ENCODE measurements at places on chromosomes 12 and 14.

- no peak overlapping the region for H3K4me3 ChIP-seq
- no peak for DNase-seq
- H3K27me3 ChIP-seq, result no peaks in the 10 kb centered on the region
These were observed 267.7 kb upstream of the G2E3 start for GRCh38 chr14:30291216-30291615.

DNA sequence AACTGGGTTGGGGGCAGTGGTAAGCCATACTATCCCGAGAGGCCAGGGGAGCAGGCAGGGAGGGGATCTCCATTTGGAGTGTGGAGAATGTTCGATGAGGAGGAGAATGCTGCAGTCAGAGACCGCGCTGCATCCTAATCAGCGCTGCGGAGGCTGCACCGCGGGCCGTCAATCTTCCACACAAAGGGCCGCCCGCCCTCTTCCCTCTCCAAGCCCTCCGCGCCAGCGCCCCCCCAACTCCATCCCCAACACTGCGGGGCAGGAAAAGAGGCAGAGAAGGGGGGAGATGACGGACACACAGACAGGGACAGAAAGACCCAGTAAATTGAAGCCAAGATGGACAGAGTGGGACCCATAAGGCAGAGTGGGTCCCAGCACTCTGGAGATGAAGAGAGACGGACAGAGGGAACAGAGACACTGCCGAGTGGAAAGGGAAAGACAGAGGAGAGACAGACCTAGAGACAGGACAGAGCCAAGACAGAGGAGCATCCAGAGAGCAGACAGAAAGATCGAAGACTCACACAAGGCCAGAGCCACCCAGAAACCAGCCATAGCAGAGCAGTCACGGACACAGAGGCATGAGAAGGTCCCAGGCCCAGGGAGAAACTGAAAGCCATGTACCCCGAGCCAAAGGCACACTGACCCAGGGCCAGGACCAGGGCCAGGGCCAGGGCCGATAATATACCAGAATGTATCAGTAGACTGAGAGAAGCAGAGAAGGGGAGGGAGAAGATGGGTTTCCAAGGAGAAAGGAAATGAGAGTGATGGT lies 3.5 kb downstream of the CISTR start:
- no peak overlapping the region for H3K4me3 ChIP-seq
- H3K27ac ChIP-seq, result no peak overlapping the region
- no peaks in the 10 kb centered on the region for H3K36me3 ChIP-seq
- peaks cover 18% of the 10 kb centered on the region for H3K4me1 ChIP-seq
- peaks cover 28% of the 10 kb centered on the region for H3K27me3 ChIP-seq
- no peak for DNase-seq

- H3K27ac ChIP-seq, result no peak overlapping the region
- DNase-seq, result no peak
- no peaks in the 10 kb centered on the region for H3K27me3 ChIP-seq
- H3K4me3 ChIP-seq, result no peak overlapping the region
- no peaks in the 10 kb centered on the region for H3K36me3 ChIP-seq
- H3K4me1 ChIP-seq, result peaks cover 14% of the 10 kb centered on the region
These were observed 31.1 kb downstream of the CCDC198 start for GRCh38 chr14:57462551-57462950.

- no peak for DNase-seq
- H3K27ac ChIP-seq, result peak overlapping the region; percentile 92
- H3K27me3 ChIP-seq, result no peaks in the 10 kb centered on the region
- H3K4me1 ChIP-seq, result peaks cover 25% of the 10 kb centered on the region
These were observed 1.2 kb downstream of the PITPNM2 start for GRCh38 chr12:123149501-123150274.

- no peak overlapping the region for H3K4me3 ChIP-seq
- no peaks in the 10 kb centered on the region for H3K36me3 ChIP-seq
- no peak for DNase-seq
- H3K27me3 ChIP-seq, result peaks cover 44% of the 10 kb centered on the region
These were observed 16.1 kb upstream of the CCDC85C start for GRCh38 chr14:99619835-99620834.

DNA sequence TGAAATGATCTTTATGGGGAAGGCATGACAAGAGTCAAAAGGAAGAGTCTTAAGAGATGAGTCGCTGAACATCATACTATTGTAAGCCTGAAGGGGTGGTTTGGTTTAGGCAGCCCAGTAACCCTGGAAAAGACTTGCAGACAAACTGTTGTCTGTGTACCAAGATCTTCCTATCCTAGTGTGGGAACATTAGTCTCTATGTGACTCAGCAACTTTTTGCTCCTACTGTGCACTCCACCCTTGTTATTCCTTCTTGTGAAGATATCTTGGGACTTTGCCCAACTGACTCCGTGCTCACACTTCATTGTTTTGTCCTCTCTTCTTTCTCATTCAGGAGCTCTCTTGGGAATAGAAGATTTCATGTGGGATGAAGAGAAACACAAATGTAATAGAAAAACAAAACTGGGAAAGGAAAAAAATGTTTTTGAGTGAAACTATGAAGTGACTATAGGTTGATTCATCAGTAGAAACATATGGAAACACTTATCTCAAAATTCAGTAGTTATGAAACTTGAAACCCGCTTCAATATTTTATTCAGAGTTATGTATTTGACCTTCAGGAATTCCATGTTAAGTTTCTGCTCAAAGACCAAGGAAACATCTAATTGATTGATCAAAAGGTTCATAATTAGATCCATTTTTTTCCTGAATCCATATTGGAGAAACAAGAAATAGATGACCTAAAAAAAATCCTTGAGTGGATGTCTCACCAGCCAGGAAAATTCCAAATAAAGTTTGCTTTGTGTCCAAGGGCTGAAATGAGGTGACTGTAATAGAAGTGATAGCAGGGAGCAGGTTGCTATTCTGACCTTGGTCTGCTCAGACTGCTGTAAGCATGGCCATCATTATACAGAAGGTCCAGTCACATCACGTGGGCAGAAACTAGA lies 67.2 kb downstream of the BTG1 start:
- DNase-seq, result no peak
- no peak overlapping the region for H3K27ac ChIP-seq
- H3K4me3 ChIP-seq, result no peak overlapping the region
- peaks cover 58% of the 10 kb centered on the region for H3K4me1 ChIP-seq
- no peaks in the 10 kb centered on the region for H3K27me3 ChIP-seq
- no peaks in the 10 kb centered on the region for H3K36me3 ChIP-seq

GRCh38 chr14:91062600-91062999 lies 2.2 kb upstream of the RPS6KA5 start:
- no peak for DNase-seq
- no peak overlapping the region for H3K4me3 ChIP-seq

- H3K27ac ChIP-seq, result no peak overlapping the region
- no peak for DNase-seq
- no peaks in the 10 kb centered on the region for H3K27me3 ChIP-seq
- H3K4me3 ChIP-seq, result peak overlapping the region; percentile 68
- H3K4me1 ChIP-seq, result peaks cover 38% of the 10 kb centered on the region
- no peaks in the 10 kb centered on the region for H3K36me3 ChIP-seq
These were observed 4.2 kb upstream of the KLC1 start for GRCh38 chr14:103624860-103625259.

DNA sequence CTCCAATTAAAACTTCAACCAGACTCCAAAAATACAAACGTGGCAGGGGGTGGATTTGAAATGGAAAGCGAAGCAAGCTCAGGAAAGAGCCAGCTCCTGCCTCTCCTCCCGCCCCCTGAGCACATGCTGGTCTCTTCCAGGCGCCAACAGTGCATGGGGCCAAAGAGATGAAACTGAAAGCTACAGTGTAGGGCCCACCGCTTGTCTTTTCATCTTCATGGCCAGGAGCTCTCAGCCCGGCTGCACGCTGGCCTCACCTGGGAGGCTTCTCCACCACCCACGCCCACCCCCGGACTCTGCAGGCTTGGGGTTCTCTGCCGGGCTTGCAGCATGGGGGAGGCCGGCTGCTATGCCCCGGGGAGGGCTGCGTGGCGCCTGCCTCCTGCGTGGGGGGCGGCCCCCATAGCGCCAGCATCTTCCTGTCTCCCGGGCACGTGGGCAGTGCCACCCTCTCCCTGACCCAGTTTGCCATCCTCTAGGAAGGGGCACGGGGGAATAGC lies 2.0 kb downstream of the RIMBP2 start:
- no peak for DNase-seq
- H3K27ac ChIP-seq, result no peak overlapping the region
- H3K36me3 ChIP-seq, result no peaks in the 10 kb centered on the region
- peaks cover 68% of the 10 kb centered on the region for H3K27me3 ChIP-seq

GRCh38 chr14:76640923-76641395 lies 120.3 kb upstream of the VASH1 start:
- no peak overlapping the region for H3K27ac ChIP-seq
- no peaks in the 10 kb centered on the region for H3K4me1 ChIP-seq
- DNase-seq, result no peak
- no peaks in the 10 kb centered on the region for H3K36me3 ChIP-seq
- no peak overlapping the region for H3K4me3 ChIP-seq

GRCh38 chr14:49977126-49977841 lies 84.4 kb downstream of the ARF6 start:
- H3K27ac ChIP-seq, result peak overlapping the region; percentile 97
- no peaks in the 10 kb centered on the region for H3K27me3 ChIP-seq
- H3K4me1 ChIP-seq, result peaks cover 63% of the 10 kb centered on the region
- peak overlapping the region; percentile 82 for H3K4me3 ChIP-seq
- peak; percentile 51 for DNase-seq

DNA sequence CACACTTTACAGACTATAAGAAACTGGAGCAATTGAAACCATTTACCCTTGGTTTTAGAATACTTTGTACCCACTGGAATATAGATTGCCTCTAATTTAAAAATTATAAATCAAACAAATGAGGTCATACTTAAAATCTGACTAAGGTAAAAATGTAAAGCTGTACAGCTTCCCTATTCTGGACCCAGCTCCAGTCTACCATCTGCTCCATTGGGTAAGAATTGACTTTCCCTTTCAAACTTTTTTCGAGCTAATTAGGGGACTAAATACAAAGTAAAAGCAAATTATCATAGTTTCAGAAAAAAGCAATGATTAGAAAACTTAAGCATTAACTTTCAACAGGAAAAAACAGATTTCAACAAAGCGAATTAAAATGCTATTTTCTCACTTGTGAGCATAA lies 4.3 kb downstream of the KRR1 start:
- no peaks in the 10 kb centered on the region for H3K27me3 ChIP-seq
- no peak overlapping the region for H3K4me3 ChIP-seq
- H3K36me3 ChIP-seq, result peaks cover 25% of the 10 kb centered on the region
- no peak for DNase-seq
- peaks cover 18% of the 10 kb centered on the region for H3K4me1 ChIP-seq

DNA sequence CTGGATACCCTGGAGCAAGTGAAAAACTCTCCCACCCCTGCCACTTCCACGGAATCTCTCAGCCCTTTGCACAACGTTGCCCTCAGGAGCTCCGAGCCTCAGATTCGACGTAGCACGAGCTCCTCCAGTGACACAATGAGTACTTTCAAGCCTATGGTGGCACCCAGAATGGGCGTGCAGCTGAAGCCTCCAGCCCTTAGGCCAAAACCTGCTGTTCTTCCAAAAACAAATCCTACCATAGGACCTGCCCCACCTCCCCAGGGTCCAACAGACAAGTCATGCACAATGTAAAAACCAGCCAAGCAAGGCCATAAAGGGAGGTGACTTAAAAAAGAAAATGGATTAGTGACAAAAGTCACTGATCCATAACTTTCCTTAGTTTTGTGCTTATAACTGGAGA lies 79.7 kb downstream of the KICS2 start:
- no peaks in the 10 kb centered on the region for H3K36me3 ChIP-seq
- H3K27me3 ChIP-seq, result no peaks in the 10 kb centered on the region
- H3K27ac ChIP-seq, result no peak overlapping the region
- peaks cover under 1% of the 10 kb centered on the region for H3K4me1 ChIP-seq
- DNase-seq, result no peak

DNA sequence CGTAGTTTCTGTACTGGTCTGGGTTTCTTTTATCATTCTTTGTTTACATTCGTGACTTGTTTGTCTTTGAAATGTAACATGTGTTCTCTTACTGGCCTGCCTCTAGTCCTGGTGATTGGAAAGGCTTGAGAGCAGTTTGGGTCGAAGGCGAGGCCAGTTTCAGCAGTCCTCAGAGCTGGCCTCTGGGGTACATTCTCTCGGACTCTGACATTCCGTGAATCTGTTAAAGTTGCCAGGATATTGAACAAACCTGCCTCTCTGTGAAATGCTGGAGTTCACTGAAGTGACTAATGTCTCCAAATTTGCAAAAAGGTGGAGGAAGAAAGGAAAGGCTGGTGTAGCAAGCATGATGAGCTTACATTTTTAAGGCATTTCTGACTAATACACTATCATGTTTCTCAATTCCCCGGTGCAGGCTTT lies 1.5 kb downstream of the PLEKHA5 start:
- H3K36me3 ChIP-seq, result peaks cover 4% of the 10 kb centered on the region
- H3K4me3 ChIP-seq, result peak overlapping the region; percentile 85
- no peak for DNase-seq
- H3K27me3 ChIP-seq, result peaks cover 29% of the 10 kb centered on the region
- H3K4me1 ChIP-seq, result peaks cover 10% of the 10 kb centered on the region

- no peaks in the 10 kb centered on the region for H3K27me3 ChIP-seq
- no peaks in the 10 kb centered on the region for H3K36me3 ChIP-seq
- H3K27ac ChIP-seq, result no peak overlapping the region
- H3K4me1 ChIP-seq, result peaks cover 3% of the 10 kb centered on the region
- no peak overlapping the region for H3K4me3 ChIP-seq
These were observed 67.4 kb downstream of the ACTN1 start for GRCh38 chr14:68911594-68912227.

- H3K4me1 ChIP-seq, result peaks cover 25% of the 10 kb centered on the region
- peak; percentile 41 for DNase-seq
- H3K4me3 ChIP-seq, result peak overlapping the region; percentile 79
- peaks cover 24% of the 10 kb centered on the region for H3K36me3 ChIP-seq
- no peaks in the 10 kb centered on the region for H3K27me3 ChIP-seq
These were observed 15.3 kb downstream of the TAOK3 start for GRCh38 chr12:118357257-118358007.

- peaks cover 86% of the 10 kb centered on the region for H3K4me1 ChIP-seq
- DNase-seq, result no peak
- no peaks in the 10 kb centered on the region for H3K36me3 ChIP-seq
- peak overlapping the region; percentile 51 for H3K4me3 ChIP-seq
These were observed 1322.1 kb downstream of the TMEM121 start for GRCh38 chr14:106848330-106849121.

GRCh38 chr12:42469355-42470175 lies 120.0 kb downstream of the PRICKLE1 start:
- H3K4me1 ChIP-seq, result peaks cover 75% of the 10 kb centered on the region
- H3K4me3 ChIP-seq, result peak overlapping the region; percentile 82
- peaks cover 10% of the 10 kb centered on the region for H3K36me3 ChIP-seq

GRCh38 chr14:89858089-89858488 lies 96.4 kb downstream of the EFCAB11 start:
- DNase-seq, result no peak
- H3K27me3 ChIP-seq, result no peaks in the 10 kb centered on the region
- no peak overlapping the region for H3K4me3 ChIP-seq
- H3K27ac ChIP-seq, result no peak overlapping the region
- H3K36me3 ChIP-seq, result no peaks in the 10 kb centered on the region

DNA sequence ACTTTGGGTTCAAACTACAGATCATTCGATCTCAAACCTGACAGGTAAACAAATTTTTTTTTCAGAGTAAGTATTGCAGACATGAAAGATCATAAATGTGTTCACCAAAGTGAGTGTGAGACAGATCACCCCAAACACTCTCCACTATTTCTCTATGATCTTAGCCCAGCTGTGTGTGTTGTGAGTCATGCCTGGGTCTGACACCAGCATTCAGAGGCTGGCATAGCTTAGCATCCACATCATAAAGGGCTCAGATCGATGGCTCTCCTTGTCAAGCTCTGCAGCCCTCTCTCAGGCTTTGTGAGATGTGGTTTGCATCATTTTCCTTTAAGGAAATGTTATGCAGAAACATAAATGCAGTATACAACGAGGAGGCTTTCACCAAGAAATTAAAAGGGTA lies 164.9 kb downstream of the ETV6 start:
- H3K27ac ChIP-seq, result peak overlapping the region; percentile 26
- H3K4me1 ChIP-seq, result peaks cover 39% of the 10 kb centered on the region
- no peak for DNase-seq

Data from stimulated activated naive B cell treated with anti-CD40 and anti-IgM and Interleukin-4, amounts not matched to agents 10 μg/mL and 1 μg/mL and 100 μg/mL, for 72 hours (primary cell).